Left forelimb (tissue), 1 donor: ENCODE measurements at places on chromosomes 12 and 14.

- no peak for DNase-seq
Observed at GRCh38 chr14:23916446-23916845, 37.1 kb upstream of the DHRS4 start.

DNA sequence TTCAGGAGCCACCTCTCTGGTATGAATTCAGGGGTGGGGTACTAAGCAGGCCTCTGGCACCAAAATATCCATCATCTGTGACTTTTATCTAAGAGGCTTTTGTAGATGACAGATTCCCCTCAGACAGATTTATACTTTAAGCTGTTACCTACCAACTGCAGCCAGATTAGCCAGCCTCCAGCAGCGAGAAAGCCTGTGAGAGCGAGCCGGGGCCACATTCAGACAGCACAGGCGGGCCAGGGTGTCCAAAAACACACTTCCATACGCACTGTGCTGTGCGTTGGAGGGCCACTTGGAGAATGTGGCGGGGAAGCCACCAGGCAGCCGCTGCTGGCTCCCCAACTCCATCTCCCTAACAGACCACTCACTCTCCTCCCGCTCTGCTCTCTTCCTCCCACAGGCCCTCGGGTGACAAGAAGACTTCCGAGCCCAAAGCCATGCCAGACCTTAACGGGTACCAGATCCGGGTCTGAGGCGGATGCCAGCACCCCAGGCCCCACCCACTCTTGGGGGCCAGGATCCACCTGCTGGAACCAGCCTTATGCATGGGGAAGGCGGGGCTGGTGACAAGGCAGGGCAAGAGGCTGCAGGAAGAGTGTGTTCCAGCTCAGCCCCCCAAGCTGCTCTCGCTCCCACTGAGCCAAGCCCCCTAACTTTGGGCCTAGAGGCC lies 17.4 kb downstream of the VASH1 start:
- DNase-seq, result peak; percentile 48

DNA sequence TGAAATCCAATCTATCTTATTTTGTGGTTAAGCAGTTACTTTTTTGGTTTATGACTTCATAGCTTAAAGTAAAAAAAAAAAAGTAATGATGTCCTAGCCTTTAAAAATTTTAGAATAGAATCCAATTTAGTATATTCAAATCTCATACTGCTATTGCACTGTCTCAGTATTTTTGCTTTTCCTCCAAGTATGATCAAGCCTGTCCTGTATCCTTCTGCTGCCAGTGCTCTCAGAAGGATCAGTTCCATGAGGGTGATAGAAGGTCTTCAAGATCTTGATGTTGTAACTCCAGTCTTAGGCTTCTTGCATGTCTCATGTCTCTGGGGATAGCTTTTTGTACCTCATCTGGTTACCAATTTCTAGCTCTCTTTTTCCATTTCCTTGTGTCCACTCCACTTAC lies 324.2 kb upstream of the FAR2 start:
- no peak for DNase-seq

GRCh38 chr12:132171293-132171967 lies 27.2 kb downstream of the NOC4L start:
- DNase-seq, result no peak

- DNase-seq, result no peak
Observed at GRCh38 chr12:89433634-89434033, 81.3 kb upstream of the DUSP6 start.
